ENCODE measurements at places on chromosomes 2 and 18.

GRCh38 chr2:110114831-110115255, 779 bp downstream of the MALL start:
- DNase-seq = no peak

DNA sequence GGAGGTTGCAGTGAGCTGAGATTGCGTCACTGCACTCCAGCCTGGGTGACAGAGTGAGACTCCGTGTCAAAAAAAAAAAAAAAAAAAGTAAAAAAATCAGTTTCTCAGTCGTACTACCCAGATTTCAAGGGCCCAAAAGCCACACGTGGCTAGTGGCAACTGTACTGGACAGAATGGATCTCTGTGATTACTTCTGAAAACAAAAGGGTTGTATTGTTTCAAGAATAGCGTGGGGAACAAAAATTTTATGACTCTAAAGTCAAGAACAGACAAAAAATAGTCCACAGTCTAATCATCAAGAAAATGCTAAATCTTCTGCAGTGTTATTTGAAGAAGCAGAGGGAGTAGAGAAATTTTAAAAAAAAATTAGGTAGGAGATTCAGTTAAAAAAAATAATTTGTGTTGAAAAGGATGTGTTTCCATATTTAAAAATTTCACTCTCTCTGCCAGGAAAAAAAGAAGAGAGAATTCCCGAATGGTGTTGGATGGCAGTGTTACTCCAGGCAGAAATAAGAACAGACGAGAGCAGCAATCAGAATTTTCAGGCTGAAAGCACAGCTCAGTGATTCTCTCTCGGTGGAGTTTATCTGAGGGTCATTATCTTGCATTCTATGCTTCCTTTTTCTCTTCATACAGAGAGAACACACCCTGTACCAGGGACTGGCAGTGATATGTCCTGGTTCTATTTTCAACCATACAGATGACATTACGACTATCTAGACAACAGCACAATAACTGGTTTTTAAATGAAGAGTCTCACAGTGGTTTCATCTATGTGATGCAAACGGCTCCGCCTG, 61.8 kb downstream of the CABYR start:
- DNase-seq = no peak

GRCh38 chr2:236168110-236169080, at the start of gene GBX2:
Gene GBX2, minus strand, starts transcription at chr2:236168386. Its CDS starts 415 bp downstream, at chr2:236167971.
- no peak for DNase-seq

DNA sequence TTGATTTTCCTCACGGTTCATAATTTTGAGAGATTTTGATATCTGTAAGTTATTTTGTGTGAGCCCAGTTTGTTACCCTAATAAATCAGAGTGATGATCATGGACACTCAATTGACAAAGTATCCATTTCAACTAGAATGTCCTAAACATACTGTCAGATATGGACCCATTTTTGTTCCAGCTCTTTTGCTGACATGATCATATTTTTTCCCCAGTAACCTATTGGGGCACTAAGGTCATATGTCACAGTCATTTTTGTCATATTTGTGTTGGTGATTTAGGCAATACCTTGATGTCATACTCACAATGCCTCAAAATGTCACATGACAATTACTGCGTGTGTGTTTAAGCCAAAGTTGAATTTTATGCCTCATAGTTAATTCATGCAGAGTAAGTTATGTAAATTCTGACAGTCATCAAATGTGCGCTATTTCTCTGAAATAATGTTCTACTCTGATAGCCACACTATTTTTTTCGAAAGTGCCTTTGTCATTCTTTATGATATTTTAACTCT, 218.7 kb downstream of the ARHGAP15 start:
- no peak for DNase-seq

DNA sequence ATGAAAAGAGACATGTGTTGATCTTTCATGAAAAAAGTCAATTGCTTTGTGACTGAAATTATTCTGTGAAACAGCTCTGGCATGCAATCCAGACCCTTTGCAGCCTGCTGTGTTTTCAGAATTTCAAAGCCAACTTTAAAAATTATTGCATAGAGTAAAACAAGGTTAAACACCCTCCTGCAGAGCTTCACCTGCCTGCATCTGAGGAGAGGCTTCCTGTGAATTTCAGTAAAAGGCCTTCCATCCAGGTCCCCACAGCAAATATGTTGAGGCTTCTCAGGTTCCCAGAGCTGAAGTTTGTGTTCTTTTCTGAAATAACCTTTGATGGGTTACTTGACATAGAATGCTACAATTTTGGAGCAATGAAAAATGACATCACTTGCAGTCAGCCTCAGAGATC, 4.1 kb downstream of the XIRP2 start:
- no peak for DNase-seq
